Ascending aorta (tissue), 2 donors: ENCODE measurements at places on chromosomes 6 and 20.

- DNase-seq, result no peak
Observed at GRCh38 chr6:33075208-33075567, 602 bp upstream of the HLA-DPB1 start.

- DNase-seq, result peak; percentile 28
Observed at GRCh38 chr6:62285612-62286469, at the start of gene KHDRBS2. TSS of gene KHDRBS2 (minus strand) at chr6:62286225.

DNA sequence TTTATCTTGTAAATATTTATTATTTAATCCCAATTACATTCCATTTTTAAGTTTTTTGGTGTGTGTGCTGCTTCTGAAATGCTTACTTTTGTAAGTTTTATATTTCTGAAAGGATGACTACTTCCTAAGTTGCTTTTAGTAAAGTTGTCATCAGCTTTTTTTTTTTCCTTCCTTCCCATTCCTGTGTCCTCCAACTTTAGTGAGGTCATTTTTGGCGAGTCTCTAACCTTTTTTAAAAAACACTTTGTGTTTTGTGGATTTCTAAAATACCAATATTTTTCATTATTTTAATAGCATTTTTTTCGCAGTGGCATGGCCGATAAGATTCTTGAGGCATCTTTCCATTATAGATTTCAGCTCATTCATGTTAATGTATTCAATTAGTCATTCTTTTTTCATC, 30.9 kb downstream of the FIG4 start:
- DNase-seq, result no peak

- DNase-seq, result no peak
Observed at GRCh38 chr20:34517114-34517505, 888 bp downstream of the DYNLRB1 start.

GRCh38 chr20:62163986-62164762, 18.7 kb upstream of the MTG2 start:
- no peak for DNase-seq

- no peak for DNase-seq
Observed at GRCh38 chr6:156423075-156423474, 354.1 kb upstream of the ARID1B start.
